ENCODE measurements at places on chromosomes 7 and 10.

- DNase-seq = no peak
Measured at GRCh38 chr10:3750006-3750816, 34.8 kb downstream of the KLF6 start.

DNA sequence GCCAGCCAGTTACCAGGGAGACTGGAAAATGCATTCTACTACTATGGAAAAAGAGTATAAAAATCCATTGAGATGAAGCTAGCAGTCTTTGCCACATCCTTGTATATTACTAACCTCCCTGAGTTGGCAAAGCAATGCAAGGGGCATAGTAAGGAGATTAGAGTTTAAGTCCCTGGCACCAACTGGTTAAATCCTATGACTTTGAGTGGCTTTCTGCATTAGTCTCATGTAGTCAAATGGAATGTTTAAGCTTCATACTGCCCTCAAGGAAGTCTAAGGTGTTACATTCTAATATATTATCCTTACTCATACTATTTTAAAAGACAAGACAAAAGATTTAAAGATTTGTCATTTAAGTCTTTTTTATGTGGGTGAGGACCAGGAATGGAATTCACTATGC is 110.1 kb downstream of the INHBA start:
- DNase-seq = no peak

GRCh38 chr7:155746188-155746587 is 66.1 kb downstream of the SHH start:
- DNase-seq = no peak

- no peak for DNase-seq
Measured at GRCh38 chr10:77618117-77618516, 19.5 kb downstream of the KCNMA1 start.

DNA sequence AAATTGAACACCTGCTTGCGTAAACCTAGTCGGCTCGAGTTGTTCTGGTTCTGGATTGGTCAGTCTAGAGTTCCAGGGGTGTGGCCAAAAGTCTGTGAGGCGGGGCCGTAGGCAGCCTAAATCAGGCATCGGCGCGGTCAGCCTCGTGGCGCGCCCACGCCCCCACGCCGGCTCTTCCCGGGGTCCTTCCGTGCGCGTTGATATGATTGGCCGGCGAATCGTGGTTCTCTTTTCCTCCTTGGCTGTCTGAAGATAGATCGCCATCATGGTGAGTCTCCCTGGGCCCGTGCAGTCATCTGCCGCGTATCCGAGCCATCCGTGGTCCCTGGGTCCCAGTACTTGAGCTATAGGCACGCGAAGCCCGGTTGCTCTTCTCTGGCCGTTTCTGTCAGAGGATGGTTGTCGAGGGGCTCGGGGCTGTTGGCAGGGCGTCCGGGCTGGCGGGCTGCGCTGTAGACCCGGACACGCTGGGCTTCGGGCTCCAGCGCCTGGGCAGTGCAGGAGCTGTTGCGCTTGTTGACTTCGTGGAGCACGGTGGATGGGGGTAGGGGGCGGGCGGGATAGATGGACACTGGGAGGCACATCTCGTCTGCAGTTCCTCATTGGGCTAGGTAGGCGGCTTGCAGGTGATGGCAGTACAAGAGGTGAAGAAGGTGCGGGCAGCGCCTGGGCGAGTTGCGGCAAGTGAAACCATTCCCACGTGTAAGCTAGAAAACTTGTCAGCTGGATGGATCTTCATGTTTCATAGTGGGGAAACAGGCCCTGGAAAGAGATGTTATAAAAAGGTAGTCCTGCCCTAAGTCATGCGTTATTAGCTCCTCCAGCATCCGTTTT is at the start of gene RPS24:
RPS24 (plus strand) TSS at position 227 of the 834 bp plus-strand sequence; CDS start at position 266, 39 bp downstream.
- peak; percentile 90 for DNase-seq

DNA sequence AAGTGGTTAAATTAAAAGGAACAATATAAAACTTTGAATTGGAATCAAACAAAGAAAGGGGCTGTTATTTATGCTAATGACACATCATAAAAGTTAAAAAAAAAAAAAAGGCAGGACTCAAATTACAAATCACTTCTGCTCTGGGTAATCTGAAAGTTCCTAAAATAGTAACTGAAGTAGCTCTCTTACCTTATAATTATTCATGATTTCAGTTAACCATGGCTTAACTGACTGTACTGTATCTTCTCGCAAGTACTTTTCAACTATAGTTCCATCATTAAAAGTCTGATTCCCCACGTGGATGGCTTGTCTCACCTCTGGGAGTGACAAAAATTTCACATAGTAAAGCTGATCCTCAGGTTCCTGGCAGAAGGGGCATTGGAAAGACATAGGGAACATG is 82.5 kb downstream of the CPVL start:
- no peak for DNase-seq

GRCh38 chr10:88091490-88092061 is 228.2 kb downstream of the PTEN start:
- DNase-seq = peak; percentile 48

DNA sequence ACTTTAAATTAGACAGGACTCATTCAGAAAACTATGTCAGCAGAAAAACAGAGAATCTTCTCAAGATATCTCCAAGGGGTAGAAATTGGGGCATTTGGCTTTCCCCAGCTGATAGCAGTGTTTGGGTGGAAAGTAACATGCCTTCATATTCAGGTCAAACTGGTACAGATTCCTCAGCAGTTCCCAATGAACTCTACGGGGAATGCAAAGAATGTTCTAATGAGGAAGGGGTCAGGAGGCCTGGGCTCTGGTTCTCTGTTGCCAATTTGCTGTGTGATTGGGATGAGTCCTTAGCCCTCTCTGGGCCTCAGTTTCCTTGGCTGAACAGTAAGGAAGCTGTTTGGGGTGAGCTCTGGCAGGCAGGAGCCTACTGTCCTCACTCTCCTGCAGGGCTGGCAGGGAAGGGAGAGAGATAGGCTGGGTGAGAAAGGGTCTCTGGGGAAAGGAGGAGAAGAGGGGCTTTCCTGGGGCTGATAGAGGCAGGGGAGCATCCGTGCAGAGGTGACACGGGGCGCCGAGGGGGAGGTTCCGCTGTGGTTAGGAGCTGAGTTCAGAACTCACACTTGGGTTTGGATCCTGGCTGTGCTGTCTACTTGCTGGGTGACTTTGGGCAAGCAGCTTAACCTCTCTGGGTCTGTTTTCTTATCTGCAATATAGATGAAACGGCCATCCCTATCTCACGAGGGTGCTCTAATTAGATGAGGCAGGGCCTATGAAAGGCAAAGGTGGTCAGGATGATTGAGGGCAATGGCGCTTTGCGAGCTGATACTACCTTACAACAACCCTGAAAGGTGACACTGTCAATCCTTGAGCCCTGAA is 45.1 kb downstream of the SPOCK2 start:
- DNase-seq = no peak

- no peak for DNase-seq
Measured at GRCh38 chr10:125037145-125037877, 95.4 kb downstream of the ZRANB1 start.

DNA sequence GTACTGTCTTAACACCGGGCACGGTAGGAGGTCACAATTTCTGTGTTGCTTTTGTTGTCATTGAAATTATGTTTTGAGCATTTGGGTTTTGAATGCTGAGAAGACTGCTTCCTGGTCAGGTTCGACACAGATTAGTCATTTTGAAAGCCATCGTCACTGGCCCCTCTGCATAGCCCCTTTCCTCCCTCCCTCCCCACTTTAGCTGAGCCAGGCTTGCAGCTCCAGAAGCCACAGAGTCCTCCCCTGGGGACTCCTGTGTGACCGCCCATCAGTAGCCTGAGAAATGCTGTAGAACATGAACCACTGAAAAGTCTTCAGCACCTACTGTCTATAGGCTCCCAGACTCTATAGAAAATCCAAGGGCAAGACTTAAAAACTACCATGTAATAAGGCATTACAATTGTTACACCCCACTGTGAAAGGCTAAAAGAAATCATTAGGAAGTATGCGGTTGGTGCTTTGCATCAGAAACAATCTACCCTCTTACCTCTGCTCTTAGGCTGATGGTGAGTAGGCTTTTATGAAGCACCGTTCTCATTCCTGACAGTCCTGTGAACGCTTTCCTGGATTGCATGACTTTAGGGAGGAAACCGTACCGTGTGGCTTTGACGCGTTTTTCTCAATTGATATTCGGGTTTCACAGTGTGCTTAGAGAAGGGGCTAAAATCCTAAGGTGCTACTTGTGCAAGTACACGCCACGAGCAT is 24.8 kb downstream of the JCAD start:
- no peak for DNase-seq

GRCh38 chr7:112985377-112985987 is 101.1 kb downstream of the GPR85 start:
- no peak for DNase-seq

DNA sequence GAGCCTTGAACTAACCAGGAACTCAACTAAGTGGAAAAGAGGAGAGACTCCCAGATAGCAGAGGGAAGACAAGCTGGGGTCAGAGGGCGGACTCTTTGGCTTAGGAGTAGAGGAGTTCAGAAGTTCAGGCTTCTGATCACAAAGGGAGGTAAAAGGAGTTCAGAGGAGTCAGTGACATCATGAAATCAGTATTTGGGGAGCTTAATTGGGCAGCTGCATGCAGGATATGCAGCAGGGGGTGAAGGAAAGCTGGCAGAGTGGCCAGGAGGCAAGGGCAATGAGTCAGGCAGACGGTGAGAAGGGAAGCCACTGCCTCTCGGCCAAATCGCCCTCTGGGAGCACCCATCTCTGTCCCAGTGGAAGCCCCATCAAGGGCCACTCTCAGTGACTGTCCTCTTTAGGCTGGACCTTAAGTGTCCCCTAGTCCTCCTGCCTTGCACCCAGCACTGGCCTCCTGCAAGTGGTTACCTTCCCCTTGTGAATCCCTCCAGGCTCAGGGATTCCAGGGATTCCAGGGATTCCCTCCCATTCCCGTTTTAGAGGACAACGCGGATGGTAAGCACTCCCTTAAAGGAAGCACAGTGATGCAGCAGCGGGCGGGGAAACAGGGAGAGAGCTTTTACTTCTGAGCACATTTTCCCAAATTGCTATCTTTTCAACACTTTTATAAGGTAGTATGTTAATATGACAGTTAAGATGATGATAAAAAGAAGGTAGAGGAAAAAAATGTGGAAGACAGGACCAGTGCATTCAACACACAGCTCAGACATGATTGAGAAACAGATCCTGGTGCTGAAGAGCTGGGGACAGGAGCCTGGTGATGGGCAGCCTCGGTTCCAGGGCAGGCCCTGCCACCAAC is 72.6 kb downstream of the KCNMA1 start:
- no peak for DNase-seq

- DNase-seq = no peak
Measured at GRCh38 chr7:158956805-158957509, 100.6 kb downstream of the DYNC2I1 start.

Data from stimulated activated CD4-positive, alpha-beta T cell treated with anti-CD3 and anti-CD28 coated beads, TNF-alpha, amount 100 ng/mL, for 48 hours (primary cell).